ENCODE measurements at places on chromosomes 6 and 20.

DNA sequence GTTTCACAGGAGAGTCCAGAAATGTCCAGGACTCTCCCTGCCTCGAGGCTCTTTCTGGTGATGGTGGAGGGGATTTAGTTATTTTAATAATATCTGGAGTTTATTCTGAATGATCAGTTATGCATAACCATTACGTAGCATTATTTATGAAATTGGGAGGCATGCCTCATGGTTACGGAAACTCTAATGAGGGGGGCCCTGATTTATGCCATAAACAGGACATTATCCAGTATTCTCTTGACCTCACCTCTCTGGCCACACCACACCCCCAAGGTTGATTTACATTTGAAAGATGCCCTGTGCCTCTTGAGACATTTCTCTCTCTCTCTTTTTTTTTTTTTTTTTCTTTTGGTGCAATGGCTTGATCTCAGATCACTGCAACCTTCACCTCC, 268.8 kb downstream of the TFAP2C start:
- DNase-seq: no peak

- no peak for DNase-seq
Observed at GRCh38 chr6:164563924-164564323, 745.5 kb downstream of the C6orf118 start.

DNA sequence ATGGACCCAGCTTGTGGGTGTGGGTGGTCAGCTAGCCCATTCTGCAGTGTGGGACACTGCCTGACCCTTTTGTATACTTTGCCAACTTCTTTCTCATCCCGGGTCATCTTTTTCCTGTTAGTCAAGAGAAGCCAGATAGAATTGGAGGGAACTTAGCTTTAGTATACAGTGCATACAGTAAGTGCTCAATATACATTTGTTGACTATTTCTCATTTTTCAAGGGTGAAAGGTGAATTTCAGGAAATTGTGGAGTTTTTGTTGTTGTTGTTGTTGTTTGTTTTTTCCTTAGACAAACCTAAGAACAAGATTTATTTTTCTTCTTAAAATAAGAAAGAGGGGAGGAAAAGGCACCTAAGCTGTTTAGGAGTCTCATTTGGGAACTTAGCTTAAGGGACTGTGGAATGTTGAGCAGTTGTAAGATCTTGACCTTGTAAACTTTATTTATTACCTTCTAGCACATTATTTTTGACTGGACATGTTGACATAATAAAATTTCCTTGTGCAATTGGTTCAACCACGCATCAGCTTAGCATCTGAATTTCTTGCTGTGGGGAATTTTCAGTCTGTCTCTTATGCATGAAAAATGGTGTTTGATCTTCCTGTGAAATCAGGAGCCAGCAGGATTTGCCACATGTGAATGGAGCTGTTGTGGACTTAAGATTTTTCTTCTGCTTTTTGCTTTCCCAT, 113.6 kb downstream of the ARID1B start:
- DNase-seq: peak; percentile 40

DNA sequence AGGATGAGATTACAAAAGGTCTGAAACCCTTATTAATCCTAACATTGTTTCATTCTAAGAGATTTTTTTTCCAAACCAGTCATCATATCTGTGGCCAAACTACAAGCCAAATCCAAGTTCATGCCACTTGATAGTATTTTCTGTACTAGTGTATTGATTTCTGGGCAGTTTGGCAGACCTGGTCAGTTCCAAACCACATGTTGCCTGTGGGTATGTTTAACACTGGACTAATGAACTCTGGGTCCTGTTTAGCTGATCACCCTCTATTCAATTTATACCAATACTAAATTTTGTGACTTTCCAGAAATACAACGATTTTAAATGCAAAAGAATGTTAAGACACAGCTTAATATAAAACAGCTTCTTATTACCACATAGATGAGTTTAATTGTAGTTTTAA, 24.0 kb downstream of the TBX18 start:
- no peak for DNase-seq

DNA sequence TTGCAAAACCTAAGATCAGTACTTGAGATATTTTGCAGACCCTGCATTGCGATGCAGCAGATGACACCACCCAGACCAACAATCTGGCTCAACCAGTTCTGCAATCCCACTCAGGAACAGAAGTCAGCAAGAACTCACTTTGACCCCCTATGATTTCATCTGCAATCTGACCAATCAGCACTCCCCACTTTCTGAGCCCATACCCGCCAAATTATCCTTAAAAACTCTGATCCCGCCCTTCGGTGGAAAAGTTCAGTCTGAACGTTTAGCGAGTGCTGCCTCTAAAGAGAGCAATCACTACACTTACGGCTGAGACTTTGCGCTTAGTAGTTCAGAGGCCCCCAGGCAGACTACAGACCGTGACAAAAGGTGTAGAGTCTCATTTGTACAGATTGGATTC, 17.3 kb upstream of the KIAA1586 start:
- DNase-seq: no peak

GRCh38 chr6:97687916-97688315, 404.9 kb upstream of the MMS22L start:
- no peak for DNase-seq

DNA sequence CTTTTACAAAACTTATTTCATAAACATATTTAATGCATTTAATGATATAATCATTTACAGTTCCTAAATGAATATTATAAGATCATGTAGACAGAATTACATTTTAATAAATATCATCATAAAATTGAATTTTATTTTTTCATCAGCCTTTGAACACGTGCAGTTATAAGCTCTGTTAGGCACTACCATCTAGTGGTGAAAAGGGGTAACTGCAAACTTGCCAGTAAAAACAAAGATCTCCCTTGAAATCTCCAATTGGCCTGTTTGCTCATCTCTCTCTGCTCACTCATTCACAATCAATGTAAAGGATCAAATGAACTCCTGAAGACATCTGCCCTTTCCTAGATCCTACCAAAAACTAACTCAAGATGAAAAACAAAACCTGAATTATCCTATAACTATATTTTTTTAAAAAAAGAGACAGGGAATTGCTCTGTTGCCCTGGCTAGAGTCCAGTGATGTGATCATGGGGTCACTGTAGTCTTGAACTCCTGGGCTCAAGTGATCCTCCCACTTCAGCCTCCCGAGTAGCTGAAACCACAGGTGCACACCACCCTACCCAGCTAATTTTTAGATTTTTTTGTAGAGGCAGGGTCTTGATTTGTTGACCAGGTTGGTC, 31.7 kb downstream of the SAMHD1 start:
- peak; percentile 36 for DNase-seq

GRCh38 chr20:38870733-38871559, 55.3 kb upstream of the FAM83D start:
- no peak for DNase-seq

DNA sequence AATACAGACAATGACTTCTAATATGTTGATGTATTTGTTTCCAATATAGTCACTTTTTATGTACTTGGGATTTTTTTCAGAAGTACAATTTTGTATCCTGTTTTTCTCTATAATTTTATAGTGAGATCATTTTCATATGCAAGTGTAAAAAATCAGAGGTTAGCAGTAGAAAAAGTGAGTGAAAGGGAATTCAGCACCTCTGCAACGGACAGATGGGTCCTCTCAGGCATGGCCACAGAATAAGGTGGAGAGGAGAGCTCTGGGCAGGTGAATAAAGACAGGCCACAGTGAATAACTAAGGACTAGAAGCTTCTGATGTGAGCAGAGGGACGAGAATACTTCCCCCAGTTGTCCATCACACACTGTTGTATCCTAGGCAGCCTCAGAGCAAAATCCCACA, 210.1 kb upstream of the CNR1 start:
- no peak for DNase-seq

DNA sequence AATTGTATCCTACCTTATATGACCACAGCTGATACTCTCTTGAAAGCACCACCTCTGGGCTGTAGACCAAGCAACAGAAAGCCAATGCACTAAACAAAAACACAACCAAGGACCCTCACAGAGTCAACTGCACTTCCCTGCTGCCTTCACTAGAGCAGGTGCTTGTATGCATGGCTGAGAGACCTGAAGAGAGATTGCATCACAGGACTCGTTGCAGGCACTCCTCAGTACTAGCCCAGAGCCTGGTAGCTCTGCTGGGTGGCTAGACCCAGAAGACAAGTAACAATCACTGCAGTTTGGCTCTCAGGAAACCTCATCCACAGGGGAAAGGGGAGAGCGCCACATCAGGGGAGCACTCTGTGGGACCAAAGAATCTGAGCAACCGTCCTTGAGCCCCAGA, 521.6 kb upstream of the IMPG1 start:
- DNase-seq: no peak

- no peak for DNase-seq
Observed at GRCh38 chr6:8905757-8906156, 470.4 kb upstream of the SLC35B3 start.

GRCh38 chr6:16836144-16836981, 75.1 kb upstream of the ATXN1 start:
- no peak for DNase-seq

DNA sequence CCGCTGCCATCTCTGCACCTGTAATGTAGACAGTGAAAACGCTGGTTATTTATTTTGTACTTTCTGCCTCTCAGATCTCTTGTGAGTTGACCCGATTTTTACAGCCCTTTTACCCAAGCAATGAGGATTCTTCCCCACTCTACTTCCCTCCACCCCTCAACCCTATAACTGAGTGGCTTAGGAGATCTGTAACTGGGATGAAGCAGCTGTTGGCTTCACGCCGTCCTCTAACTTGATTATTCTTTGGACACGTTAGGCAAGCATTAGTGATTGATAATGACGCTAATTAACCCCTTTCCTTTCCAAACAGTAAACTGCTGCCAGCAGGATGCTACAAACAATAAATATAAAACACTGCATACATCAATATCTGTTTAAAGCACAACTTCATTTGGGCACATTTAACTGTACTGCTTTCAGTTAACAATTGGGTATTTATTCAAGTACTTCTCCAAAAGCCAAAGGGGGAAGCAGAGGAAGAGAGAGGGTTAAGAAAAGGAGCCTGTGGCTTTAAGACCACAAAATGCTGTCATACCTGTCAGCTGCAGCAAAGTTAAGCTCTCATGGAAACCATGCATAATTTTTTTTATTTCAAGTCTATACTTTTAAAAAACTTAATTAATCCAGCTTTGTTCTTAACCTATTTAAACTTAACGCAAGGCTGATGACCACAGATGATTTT, 21.2 kb downstream of the TFAP2A start:
- DNase-seq: no peak

- DNase-seq: no peak
Observed at GRCh38 chr20:55888685-55889084, 116.6 kb downstream of the CBLN4 start.

DNA sequence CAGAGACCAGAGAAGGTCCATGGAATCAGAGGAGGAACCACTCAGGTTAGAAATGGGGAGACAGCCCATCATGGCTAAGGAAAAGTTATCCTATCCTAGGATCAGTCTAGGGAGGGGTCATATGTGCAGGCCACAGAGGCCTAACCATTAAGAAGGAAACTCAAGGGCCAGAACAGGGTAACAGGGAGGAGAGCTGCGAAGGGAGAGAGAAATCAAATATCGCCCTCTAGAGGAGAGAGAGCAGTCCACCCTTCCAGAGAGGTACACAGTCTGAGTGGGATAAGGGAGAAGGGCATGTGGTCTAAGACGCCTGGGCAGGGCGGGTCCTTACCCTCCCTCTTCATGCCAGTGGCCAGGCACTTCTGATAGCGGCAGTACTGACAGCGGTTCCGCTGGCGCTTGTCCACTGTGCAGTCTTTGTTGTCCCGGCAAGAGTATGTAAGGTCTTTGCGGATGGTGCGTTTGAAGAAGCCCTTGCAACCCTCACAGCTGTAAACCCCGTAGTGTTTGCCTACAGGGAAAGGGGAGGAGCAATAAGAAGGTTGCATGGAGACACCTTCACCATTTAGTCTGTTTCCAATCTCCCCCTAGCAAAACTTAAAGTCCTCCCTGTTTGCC, 2.9 kb downstream of the RXRB start:
- peak; percentile 70 for DNase-seq

- no peak for DNase-seq
Observed at GRCh38 chr20:25272223-25273000, 24.5 kb downstream of the PYGB start.

DNA sequence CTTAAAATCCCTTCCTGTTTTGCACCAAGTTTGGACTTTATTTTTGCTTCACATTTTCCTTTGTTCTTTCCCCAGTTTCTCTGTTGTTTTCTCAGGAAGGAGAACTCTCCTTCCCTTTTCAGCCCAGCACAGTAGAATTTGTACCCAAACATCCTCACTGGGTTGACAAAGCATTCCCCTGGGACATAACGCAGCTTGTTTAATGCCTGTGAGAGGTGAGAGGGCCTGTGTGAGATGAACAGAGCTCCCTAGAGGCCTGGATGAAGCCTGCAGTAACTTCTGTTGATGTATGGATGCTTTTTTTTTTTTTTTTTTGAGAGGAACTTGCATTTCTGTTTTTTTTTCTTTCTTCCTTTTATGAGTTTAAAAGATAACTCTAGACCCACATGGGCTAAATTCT, 104.9 kb upstream of the SLC22A23 start:
- peak; percentile 62 for DNase-seq

- DNase-seq: no peak
Observed at GRCh38 chr6:47922391-47922790, 140.6 kb downstream of the OPN5 start.

DNA sequence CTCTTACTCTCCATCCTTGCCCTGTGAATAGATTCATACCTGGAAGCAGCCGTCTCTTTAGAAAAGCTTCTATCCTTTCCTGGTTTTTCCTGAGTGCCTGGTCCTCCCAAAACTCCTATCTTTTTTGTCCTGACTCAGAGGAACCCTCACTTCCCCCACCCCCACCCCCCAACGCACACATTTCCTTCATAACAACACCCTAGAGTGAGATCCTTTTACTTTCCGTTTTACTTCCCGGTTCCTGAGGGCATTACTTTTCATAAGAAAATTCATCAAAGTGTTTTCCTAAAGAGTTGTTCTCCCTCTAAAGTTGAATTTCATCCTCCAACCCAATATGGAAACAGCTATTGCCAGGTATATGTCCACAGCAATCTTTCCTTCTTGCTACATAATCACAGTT, 327.0 kb downstream of the NRN1 start:
- DNase-seq: no peak

Data from NCI-H526 treated with DMSO at 0.1 percent for 48 hours (cell line).